ENCODE measurements at places on chromosomes 3 and 15.

DNA sequence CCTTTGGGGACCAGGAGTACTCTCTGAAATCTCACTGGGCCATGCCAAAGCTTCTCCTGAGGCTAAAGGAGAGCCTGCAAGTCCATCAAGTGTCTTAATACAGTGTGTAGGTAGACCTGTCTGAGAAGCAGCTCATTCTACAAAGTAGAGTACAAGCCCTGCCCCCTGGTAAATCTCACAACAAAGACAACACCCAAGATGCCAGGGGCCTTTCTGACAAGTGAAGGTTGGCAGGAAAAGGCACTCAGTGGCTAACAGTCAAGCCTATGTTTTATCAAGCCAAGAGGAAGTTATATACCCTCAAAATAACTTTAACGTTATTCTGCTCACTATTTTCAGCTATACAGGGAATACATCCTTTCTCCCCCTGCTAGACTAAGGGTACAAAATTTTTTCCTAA is 58.3 kb downstream of the NMNAT3 start:
- no peak for DNase-seq

GRCh38 chr15:42672444-42672843 is 64.5 kb downstream of the CDAN1 start:
- DNase-seq = no peak

GRCh38 chr3:169094204-169094603 is 569.3 kb downstream of the MECOM start:
- DNase-seq = no peak

- no peak for DNase-seq
Measured at GRCh38 chr3:178482981-178483380, 53.3 kb upstream of the KCNMB2 start.

DNA sequence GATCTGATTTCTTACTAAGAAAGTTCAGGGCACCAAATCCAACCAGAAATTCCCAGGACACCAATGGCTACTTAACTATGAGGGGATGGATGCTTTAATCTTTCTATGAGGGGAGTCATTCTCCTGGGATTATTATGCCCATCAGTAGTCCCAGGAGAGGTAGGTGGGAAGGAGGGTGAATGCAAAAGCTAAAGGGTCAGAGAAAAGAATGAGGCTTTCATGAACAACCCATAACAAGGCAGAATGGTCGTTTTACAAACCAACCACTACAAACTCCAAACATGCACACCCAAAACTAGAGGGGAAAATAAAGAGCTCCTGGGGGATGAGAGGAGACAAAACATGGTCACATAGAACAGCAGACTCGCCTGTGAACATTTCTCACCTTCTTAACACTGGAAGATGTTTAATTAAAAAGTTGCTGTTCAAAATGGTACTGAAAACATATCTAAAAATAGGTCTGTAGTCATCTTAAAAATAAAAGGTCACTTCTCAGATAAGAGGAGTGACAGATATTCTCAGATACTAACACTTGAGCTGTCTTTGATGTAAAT is 3.7 kb downstream of the STARD9 start:
- no peak for DNase-seq

DNA sequence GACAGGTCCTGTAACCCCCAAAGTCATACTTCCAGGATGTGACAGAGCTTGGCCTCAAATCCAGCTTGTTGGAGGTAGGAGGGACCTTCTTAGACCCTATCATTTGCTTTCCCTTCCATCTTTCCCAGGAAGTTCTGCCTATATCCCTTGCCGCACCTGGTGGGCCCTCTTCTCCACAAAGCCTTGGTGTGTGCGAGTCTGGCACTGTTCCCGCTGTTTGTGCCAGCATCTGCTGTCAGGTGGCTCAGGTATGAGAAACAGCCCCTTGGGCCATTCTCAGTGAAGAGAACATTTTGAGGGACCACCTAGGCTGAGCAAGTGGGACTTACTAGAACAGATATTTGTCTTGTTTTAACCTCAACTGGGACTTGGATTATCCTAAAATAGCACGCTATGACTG is 1.3 kb downstream of the IL17RE start:
- DNase-seq = no peak

- no peak for DNase-seq
Measured at GRCh38 chr3:81395739-81396513, 365.5 kb downstream of the GBE1 start.

DNA sequence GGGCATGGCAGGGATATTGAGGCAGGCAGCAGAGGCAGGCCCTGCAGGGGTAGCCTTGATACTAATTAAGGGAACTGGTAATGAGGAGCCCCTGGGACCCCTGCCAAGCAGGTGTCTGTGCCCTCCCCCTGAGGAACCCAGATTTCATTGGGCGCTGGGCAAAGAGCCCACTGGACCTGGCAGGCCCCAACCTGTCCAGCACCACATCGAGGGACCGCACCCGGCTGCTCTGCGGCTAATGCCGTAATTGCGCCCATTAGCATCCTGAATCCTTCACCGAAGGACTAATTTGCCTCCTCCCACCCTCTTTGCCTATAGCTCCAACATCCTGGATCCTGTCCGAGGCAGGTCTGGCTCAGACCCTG is 13.7 kb upstream of the SEMA3B start:
- DNase-seq = no peak

- DNase-seq = peak; percentile 45
Measured at GRCh38 chr3:71064291-71064955, 519.1 kb downstream of the FOXP1 start.

DNA sequence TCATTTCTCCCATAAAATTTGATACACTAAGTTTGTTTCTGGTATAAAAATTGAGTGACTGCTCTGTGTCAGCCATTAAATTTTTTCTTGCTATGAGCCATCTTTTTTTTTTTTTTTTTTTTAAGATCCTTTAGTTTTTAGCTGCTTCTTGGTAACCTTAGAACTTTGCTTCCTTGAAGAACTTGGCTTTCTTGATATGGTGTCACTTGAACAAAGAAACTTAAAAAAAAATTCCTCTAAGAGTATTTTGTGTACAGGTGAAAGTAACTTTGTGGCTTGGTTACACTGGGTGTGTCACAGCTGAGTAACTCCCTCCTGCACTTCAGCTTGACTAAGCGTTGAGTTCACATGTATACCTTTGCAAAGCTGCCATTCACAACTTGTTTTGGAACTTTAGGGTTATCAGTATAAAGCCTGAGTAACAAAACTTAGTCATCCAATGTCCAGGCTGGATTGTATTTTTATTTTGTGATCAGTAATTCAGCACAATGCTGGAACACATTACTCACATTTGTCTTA is 6.5 kb downstream of the CHD2 start:
- peak; percentile 21 for DNase-seq

- peak; percentile 25 for DNase-seq
Measured at GRCh38 chr3:45119824-45120358, 26.3 kb downstream of the CDCP1 start.

DNA sequence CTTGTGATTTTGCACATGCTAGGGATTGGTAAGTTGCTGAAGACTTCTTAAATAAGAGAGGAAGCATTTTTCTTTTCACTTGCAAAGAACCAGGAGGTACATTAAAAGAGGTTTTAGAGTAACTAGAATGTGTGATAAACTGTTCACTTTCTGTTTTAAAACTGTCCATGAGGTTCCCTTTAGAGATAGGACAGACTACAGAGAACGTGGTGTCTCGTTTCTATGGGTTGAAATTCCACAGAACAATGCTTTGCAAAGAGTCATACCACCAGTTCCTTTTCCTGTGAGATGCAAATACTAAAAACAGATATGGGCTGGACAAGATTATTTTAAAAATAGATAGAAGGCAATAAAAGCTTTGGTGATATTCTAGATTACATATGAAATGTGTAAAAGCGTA is 372.8 kb downstream of the TIGIT start:
- no peak for DNase-seq

GRCh38 chr15:40471105-40471807 is 472 bp downstream of the CHST14 start:
- peak; percentile 4 for DNase-seq

DNA sequence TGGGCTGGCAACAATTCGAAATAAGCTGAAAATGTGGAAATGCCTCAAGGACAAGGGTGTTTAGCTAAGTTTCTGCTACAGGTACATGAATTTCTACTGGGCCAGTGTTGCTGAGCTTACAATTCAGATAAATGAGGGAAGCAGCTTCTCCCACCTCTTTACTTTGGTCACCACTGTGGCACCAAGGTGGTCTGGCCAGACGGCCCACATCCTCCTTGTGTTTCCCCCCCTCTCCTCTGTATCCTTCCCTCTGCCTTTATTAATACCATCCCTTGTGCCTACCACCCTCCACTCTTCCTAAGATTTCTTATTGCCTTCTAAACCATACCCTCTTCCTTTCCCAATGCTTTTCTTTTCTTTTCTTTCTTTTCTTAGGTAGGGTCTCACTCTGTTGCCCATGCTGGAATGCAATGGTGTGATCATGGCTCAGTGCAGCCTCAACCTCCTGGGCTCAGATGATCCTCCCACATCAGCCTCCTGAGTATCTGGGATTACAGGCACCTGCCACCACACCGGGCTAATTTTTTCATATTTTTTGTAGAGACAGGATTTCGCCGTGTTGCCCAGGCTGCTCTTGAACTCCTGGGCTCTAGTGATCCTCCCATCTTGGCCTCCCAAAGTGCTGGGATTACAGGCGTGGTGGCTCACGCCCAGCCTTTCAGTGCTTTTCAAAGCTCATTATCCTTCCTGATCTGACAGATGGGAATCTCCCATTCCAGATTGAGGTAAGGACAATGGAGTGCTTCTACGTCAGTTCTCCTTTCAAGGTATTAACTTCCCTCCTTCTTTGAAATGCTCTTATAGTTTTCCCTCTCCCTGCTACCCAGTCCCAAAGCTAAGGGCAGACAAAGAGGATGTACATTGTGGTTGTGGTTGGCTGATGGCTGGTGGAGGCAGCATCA is 14.8 kb downstream of the ANXA2 start:
- DNase-seq = no peak

DNA sequence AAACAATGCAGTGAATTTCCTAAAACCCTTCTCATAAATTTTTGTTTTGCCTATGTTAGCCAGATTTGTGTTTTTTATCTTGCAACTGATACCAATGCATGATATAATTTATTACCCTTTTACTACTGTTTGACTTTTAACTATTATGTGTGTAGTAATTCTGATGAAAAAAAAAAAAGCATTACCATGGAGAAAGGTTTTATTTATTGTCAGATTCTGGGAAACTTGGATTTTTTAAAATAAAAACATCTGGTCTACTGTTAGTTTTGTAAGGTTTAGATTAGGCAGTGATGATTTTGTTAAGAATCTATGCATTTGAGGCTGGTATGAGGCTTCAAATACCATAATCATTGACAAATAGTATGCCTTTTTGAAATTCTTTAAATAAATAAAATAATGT is 470.4 kb upstream of the ROBO1 start:
- DNase-seq = no peak

DNA sequence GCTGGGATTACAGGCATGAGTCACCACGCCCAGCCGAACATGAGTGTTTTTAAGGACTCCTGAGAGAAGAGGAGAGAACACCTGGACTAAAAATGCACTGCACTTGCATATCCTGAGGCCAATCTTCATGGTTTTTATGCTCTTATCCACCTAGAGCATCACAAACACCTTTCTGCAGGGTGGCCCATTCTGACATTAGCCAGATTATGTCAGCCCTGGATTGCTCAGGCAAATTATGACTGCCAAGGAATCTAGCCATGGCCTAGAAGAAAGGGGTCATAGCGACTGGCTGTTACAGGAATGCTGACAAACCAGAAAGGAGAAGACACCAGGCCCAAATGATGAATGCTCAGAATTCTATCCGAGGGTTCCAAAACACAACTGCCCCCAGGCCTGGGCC is 40.9 kb upstream of the HERC1 start:
- no peak for DNase-seq

DNA sequence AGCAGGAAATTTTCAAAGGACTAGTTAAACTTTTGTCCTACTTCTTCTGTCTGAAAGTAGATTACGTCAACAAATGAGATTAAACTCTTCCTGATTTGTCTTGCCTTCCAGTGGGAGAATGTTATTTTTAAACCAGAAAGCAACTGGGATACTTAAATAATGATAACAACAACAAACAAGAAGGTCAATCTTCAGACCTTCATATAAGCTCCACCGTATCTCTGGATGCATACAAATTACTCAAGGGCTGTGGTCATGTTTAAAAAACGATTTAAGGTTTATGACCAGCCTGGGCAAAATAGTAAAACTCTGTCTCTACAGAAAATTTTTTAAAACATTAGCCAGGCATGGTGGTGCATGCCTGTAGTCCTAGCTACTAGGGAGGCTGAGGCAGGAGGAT is 145.3 kb upstream of the NPHP3 start:
- no peak for DNase-seq

DNA sequence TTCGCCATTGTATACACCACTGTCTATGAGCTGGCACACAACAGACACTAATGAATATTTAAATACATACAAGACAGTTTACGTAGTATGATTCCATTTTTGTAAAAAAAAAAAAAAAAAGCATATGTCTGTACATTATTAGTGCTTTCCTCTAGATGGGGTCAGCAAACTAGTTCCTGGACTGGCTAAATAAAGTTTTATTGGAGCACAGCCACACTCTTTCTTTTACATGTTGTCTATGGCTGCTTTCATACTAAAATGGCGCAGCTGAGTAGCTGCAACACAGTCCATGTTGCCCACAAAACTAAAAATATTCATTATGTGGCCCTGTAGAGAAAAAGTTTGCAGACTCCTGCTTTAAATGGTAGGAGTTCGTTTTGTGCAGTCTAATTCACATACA is 70.7 kb upstream of the FRMD4B start:
- DNase-seq = no peak

DNA sequence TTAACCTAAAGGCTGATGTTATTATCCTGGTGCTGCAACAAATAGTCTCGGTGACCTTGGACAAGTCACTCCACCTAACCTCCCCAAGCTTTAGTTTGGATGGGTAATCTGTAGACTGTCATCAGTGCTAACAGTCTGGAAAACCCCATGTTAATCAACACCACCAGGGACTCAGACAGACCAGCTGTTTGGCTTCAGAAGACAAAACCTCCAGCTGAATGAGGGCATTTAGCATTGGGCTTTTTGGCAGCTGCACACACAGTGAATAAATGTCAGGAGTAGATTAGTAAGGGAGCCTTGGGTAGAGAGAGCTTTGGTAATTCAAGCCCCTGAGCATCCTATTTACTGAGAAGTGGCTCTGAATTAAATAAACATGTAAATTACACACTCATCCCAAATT is 24.9 kb upstream of the C3orf80 start:
- no peak for DNase-seq

DNA sequence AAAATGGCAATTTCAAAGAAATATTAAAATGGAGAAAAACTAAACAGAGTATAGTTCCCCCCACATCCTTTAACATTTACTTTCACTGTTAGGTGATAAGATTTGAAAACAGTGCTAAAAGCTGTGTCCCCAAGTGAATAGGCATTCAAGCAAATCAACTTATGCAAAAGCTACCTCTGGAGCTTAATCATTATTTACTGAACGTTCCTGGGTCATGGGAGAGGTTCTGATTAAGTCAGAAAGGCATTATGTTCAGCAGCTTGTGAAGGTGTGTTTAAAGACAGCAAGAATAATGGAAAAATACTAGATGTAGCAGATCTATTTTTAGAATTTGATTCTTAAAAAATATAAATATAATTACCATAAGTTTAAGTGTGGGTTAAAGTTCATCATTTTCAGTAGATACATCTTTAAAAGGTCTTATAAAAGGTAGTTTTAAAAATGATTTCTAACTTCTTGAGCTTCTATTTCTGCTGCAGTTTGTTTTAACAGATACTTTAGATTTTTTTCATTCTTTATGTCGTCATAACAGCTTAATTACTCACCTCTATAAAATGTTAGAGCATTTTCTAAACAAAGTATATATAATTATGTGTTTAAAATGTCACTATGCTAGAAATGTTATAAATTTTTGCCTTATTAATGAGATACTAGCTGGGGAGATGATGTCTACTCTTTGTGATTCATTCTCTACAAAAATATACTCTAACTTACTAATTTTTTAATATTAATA is 127.9 kb downstream of the MITF start:
- DNase-seq = no peak
